ENCODE measurements at places on chromosomes 7 and 10.

GRCh38 chr7:27199849-27200760 lies at the start of gene HOXA13:
Gene HOXA13 (minus strand): TSS chr7:27200091. CDS start chr7:27200077, 14 bp downstream.
- DNase-seq, result no peak

- DNase-seq, result peak; percentile 15
These were observed 49.9 kb upstream of the SH2B2 start for GRCh38 chr7:102236592-102237287.

DNA sequence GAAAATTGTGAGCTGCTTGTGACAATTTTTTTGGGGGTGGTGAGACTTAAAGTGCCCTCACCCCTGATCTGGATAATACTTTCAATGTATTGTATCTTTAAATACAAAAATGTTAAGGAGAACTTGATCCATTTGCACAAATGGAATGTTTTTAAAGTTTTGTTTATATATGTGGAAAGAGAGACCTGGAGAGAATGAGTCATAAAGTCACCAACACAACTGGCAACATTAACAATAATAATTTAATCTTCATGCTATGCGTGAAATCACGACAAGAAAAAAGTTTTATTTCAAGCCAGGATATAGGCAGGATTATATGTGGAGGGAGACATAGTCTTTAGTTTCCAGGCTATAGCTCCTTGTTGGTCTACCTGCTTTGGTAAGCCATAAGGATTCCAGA lies 537.5 kb downstream of the GPAM start:
- DNase-seq, result no peak

DNA sequence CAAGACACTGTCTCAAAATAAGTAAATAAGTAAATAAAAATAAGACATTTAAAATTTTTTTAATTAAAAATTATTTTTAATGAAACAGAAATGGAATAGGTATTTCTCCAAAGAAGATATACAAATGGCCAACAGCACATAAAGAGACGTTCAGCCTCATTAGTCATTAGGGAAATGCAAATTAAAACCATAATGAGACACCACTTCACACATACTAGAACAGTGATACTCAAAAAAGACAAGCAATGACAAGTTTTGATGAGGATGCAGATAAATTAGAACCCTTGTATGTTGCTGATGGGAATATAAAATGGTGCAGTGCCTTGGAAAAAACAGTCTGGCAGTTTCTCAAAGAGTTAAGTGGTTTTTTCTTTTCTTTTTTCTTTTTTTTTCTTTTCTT lies 26.5 kb upstream of the C10orf67 start:
- no peak for DNase-seq

GRCh38 chr10:22803261-22803885 lies 89.0 kb upstream of the PIP4K2A start:
- DNase-seq, result no peak
